CD4-positive, alpha-beta T cell treated with Interleukin-6 for 4 hours (primary cell): ENCODE measurements at places on chromosomes 1 and 21.

DNA sequence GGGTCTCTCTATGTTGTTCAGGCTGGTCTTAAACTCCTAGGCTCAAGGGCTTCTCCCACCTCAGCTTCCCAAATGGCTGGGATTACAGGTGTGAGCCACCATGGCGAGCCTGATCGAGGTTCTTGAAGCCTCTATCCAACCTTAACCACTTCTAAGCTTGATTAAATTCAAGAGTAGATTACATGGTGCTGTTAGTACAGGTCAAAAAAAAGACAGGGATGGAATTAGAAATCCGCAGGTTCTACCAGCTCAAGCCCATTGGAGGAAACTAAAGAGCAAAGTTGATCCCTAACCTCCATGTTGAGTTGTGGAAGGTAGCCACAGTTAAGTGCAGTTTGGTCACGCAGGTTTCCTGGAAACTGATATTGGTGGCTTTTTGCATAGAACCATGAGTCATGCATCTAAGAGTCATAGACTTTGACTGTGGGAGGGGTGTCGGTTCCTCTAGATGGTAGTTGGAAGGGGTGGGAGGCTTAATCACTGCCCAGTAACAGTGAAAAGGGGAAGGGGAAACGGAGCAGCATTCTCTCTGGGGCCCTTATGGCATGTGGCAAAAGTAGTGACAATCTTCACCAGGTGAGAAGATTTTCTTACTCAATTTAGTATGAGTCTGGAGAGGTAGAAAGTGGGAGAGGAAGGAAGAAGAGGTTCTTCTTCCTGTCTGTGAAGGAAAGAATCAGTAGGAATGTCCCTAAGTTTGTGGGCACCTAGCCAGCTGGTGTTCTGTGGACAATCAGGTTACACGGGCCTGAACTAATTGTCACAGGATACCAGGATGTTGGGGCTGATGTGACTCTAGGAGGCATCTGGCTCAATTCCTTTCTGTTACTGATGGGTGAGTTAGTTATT lies 7.0 kb downstream of the CD53 start:
- DNase-seq, result peak; percentile 73

- no peak for DNase-seq
Measured at GRCh38 chr1:196399713-196400112, 208.5 kb downstream of the KCNT2 start.

DNA sequence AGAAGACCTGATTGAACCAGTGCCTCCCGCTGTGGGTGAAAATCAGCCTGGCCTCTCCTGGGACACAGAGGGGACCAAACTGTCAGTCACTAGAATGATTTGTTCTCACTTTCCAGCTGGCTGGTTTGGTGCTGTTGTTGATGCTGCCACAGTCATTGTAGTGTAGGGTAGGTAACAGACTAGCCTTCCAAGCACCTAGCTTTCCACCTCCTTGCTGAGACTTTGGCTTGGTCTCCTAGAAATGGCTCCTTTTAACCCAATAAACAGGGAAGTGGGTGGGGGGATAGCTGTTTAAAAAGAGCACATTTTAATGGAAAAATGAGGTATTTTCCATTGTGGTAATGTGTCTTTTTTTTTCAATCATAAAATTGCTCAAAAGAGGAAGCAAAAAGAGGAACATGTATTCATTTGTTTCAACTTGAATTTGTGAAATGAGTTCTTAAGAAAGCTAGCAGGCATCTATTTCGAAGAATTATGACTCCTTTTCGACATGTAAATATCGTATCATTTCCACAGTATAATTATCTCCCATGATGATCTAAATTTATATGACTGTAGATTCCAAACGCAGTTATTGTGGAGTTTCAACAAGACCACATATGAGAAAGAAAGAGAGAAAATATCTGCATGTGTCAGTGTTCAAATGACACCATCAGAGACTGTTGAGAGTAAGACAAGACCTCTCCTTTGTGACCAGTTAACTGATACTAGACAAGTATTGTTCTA lies 190.1 kb downstream of the HLX start:
- no peak for DNase-seq

- DNase-seq, result no peak
Measured at GRCh38 chr1:204647114-204647804, 38.3 kb downstream of the LRRN2 start.

DNA sequence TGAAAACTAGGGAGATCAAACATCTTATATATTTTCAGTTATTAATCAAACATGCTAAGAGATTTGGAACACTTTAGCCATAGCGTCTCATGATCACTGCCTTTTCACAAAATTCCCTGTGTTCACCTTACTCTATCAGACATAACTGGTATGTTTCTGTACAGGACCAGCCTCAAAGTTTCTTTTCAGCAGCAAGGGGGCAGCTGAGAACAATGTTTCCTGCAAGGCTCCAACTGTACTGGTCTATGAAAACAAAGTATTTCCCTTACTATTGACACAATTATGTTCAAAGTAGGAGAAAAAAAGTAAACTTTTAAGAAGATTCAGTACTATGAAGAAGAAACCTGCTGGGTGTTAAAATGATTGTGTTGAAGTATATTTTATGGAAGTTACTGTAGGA lies 98.5 kb downstream of the ATF6 start:
- peak; percentile 3 for DNase-seq

- no peak for DNase-seq
Measured at GRCh38 chr21:40641042-40641441, 205.9 kb downstream of the DSCAM start.

- no peak for DNase-seq
Measured at GRCh38 chr1:110048923-110049601, 14.6 kb downstream of the STRIP1 start.

GRCh38 chr1:101044749-101045148 lies 19.2 kb upstream of the DPH5 start:
- no peak for DNase-seq

GRCh38 chr1:84159533-84160240 lies 15.6 kb downstream of the PRKACB start:
- no peak for DNase-seq

DNA sequence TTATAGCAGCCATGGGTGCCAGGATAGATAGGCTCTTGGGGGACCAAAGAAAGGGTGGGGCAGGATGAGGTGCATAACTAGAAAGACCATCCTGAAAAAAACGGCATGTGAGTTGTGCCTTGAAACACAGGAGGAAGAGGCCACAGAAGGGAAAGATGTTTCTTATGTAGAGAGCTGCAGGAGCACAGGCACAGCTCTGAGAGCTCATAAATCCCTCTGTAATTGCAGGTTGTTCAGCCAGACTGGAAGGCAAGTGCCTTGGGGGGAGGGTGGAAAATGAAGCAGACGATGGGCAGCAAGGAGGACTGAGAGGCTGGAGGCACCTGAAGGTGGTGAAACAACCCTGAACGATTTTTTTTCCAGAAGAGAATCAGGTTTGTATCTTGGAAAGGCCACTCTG lies 170.7 kb downstream of the NR5A2 start:
- DNase-seq, result no peak

DNA sequence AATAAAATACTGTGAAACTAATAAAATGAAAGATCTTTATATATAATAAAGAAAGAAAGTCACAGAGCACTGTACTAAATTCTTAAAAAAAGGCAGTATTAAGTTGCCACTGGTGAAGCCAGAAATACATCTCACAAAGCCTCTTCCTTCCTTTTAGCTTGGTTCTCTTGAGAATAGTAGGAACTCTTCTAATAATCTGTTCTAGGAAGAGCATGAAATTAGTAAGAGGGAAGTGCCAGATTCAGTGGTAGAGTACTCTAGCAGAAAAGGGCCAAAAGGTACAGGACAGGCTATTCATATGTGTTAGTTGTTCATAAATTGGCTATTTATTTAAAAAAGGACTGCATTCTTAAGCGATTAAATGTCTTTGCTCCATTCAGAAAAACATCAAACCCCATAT lies 33.7 kb downstream of the CTTNBP2NL start:
- DNase-seq, result no peak

- no peak for DNase-seq
Measured at GRCh38 chr1:147177611-147178380, 5.5 kb upstream of the PRKAB2 start.

- no peak for DNase-seq
Measured at GRCh38 chr21:30117631-30118030, 49.0 kb downstream of the CLDN17 start.

- no peak for DNase-seq
Measured at GRCh38 chr1:33297911-33298622, 22.8 kb downstream of the A3GALT2 start.

GRCh38 chr1:43864111-43865045 lies 69.2 kb upstream of the ARTN start:
- DNase-seq, result no peak

DNA sequence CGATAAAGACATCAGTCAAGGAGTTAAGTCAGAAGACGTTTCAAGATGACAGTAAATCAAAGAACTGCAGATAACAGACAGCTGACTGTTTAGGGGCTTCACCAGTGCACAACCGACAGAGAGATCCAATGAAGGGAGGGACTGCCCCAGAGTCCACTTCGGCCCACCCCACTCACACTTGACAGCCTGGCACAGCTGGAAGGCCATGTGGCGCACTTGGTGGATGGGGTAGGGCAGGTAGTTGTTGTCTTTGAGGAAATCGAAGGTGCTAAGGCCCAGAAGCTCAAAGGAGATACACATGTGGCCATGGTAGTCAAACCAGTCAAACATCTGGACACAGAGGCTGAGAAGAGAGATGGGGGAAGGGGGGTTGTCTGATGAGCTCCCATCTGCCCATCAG lies 4.4 kb upstream of the SCAMP3 start:
- no peak for DNase-seq

DNA sequence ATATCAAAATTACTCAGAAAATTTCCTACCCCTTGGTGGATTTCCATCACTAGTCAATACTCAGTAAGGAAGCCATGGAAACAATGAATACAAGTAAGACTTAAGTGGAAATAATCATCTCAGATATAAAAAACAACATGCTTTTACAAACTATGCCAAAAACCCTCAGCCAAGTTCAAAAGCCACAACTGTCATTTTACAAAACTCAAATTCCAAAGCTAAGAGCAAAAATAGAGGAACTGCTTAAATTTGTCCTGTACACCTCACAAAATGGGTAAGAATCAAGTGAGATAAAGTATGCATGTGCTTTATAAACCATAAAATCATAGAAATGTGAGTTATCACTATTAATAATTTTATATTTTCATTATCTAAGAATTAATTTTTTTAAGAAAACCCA lies 9.6 kb downstream of the TMCO1 start:
- no peak for DNase-seq

GRCh38 chr1:243716906-243717305 lies 133.1 kb downstream of the AKT3 start:
- DNase-seq, result no peak

DNA sequence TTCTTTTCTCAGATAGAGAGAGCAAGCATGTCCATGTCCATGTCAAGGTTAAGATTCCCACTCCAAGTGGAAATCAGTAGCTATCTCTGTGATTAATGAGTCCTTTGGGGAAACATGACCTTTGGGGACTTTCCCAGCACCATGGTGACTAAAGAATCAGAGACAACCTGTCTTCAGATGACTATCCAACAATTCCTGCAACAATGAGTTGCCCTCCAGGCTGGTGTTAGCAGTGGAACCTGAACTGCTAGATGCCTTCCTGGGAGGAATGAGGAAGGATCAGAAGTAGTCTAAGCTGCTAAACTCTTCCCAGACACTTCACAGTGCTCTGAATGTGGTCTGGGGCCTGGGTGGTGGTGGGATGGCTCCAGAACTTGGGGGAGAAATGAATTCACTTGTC lies 6.5 kb downstream of the S100A9 start:
- no peak for DNase-seq

DNA sequence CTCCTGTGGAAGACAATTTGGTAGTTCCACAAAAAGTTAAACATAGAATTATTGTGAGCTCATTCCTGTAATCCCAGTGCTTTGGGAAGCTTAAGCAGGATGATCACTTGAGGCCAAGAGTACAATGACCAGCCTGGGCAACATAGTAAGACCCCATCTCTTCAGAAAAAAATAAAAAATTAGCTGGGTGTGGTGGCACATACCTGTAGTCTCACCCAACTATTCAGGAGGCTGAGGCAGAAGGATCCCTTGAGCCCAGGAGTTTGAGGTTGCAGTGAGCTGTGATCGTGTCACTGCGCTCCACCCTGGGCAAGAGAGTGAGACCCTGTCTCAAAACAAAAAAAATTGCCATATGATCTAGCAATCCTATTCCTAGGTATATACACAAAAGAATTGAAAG lies 4.1 kb upstream of the CHML start:
- DNase-seq, result no peak

- DNase-seq, result no peak
Measured at GRCh38 chr1:17798011-17798410, 42.9 kb downstream of the ACTL8 start.

DNA sequence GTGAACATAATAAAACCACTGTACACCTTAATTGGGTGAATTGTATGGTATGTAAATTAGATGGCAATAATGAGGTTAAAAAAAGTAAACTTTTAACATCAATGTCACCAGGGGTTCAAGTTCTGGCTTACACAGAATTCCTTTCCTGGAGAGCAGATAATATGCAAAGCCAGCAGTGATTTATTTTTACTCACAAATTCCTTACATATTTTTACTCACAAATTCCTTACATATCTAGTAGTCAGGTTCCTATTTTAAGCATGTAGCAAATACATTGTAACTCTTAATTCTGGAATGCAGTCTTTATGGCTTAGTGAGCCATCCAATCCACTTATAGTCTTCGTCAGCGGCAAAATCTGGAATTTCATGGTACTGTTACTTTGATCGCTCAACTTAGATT lies 1.3 kb upstream of the UBE4B start:
- no peak for DNase-seq

DNA sequence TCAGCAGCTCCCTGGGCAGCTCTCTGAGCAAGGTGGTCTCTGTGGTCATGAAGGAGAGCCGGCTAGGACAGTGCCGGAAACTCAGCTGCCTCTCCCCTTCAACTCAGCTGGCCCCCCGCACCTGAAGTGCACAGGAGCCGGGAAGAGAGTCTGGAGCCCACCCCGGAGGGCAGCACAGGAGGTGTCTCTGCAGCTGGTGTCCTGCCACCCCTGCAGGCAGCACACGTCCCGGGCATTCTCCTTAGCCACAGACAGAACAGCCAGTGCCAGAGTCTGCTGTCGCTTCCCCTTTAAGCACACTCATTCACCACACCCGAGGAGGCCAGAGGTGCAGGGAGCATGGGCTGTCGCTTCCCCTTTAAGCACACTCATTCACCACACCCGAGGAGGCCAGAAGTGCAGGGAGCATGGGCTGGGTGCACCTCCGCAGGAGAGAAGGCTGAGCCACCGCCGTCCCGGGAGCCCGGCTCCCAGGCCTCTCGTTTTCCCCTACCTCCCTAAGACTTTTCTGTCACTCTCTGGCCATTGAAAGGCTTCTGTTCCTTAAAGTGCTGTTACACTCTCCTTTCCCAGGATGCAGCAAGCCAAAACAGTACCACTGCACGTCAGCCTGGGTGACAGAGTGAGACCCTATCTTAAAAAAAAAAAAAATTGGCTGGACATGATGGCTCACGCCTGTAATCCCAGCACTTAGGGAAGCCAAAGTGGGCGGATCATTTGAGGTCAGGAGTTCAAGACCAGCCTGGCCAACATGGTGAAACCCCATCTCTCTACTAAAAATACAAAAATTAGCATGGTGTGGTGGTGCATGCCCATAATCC lies 16.9 kb upstream of the SAMD11 start:
- DNase-seq, result no peak

- no peak for DNase-seq
Measured at GRCh38 chr1:35598895-35599294, 25.8 kb downstream of the TFAP2E start.
